NCI-H1436 (cell line): ENCODE measurements at places on chromosomes 7 and 10.
A peak's percentile ranks its signal among the peaks of the same experiment; 100 is the strongest.

GRCh38 chr10:32379950-32380551 lies 33.1 kb upstream of the EPC1 start:
- no peak for DNase-seq

DNA sequence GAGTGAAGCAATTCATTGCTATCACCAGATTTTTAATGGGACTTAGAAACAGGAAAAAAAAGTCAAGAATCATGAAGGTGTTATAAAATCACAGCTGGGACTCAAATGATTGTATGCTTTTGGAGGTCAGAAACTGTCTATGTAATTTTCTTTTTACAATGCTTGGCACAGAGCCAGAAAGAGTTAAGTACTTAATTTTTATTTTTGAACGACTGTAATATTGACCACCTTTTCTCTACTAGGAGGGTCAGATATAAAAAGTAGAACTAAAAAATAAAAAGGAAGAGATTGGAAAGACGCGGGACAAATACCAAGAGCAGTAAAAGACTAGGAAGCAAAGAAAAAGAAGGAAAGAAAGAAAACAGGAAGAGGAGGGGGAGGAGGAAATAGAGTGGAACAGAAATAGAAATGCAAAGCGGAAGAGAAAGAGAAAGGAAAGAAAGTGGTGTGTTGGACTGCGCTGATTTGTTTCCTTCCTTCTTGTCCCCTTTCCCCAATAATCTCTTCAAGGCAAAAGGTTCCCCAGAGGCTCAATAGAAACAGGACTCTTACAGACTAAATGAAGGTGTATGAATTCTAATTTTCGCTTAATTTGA lies 23.2 kb upstream of the C1GALT1 start:
- no peak for DNase-seq

DNA sequence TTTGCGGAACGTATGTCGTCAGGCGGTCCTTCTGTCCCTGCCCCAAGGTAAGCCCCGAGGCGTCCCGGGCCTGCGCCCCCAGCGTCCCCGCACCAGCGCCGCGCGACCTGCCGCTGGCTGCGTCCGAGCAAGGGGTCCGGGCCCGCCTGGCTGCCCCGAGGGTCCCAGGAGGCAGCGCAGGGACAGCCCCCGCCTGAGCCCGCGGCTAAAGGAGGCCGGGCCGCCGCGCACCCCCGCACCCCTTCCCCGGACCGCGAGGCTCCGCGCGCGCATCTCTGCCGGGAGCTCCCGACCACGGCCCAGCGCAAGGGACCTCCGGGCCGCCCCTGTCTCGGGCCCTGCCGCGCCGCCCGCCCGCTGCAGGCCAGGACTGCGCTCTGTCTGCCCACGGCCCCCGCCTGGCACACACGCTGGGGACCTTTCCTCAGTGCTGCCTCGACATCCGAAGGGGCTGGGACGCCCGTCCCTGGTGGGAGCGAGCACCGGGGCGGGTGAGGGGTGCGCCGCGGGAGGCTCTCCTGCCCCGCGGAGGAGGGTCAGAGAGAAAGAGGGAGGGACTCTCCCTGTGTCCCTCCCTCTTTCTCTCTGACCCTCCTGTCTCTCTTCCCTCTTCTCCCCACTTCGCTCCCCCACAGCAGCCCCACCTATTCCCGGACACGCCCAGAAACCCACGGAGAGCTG lies 25.0 kb downstream of the SHH start:
- DNase-seq, result no peak

GRCh38 chr10:69901628-69902505 lies 100.2 kb downstream of the COL13A1 start:
- DNase-seq, result peak; percentile 11

GRCh38 chr7:93115796-93116195 lies 2.0 kb downstream of the SAMD9 start:
- DNase-seq, result no peak

- DNase-seq, result no peak
Measured at GRCh38 chr10:26368463-26368862, 69.7 kb upstream of the APBB1IP start.

DNA sequence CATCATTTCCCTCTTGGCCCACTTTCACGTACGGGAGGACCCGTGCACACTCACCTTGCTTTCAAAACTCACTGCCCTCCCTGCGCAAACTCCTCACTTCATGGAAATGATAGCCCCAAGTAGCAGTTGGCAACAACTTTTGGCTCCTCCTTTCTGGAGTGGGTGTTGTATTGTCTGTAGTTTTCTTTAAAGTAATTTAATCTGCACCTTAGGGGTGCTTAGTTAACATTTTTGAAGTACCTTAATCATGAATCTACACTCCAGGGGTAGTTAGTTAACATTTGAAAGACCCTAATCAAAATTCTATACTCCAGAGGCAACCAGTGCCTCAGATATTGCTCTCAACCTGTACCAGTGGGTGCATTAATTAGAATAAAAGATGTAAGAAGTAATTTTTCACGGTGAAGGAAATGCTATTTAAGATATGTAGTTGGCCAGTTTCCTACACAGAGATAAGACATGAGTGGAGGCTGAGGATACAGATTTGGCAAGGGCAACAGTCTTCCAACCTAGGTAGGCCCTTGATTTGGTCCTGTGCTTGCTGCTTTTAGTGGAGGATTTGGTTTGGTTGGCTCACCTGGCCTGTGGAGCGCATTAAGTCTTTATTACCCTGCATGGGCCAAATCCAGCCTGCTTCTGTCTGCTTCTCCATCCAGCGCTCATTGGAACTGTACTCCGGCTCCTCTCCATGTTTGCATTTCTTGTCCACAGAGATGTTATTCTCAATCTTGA lies 93.0 kb downstream of the EXOC4 start:
- no peak for DNase-seq

DNA sequence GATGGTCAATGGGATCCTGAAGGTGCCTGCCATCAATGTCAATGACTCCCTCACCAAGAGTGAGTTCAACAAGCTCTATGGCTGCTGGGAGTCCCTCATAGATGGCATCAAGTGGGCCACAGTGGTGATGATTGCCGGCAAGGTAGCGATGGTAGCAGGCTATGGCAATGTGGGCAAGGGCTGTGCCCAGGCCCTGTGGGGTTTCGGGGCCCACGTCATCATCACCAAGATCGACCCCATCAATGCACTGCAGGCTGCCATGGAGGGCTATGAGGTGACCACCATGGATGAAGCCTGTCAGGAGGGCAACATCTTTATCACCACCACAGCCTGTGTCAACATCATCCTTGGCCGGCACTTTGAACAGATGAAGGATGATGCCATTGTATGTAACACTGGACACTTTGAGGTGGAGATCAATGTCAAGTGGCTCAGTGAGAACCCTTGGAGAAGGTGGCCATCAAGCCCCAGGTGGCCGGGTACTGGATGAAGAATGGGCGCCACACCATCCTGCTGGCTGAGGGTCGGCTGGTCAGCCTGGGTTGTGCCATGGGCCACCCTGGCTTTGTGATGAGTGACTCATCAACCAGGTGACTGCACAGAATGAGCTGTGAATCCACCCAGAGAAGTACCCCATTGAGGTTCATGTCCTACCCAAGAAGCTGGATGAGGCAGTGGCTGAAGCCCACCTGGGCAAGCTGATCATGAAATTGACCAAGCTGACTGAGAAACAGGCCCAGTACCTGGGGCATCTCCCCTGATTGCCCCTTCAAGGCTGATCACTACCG lies 63.0 kb upstream of the ANTXRL start:
- DNase-seq, result no peak

- no peak for DNase-seq
Measured at GRCh38 chr10:17134737-17135260, 5.2 kb upstream of the CUBN start.

DNA sequence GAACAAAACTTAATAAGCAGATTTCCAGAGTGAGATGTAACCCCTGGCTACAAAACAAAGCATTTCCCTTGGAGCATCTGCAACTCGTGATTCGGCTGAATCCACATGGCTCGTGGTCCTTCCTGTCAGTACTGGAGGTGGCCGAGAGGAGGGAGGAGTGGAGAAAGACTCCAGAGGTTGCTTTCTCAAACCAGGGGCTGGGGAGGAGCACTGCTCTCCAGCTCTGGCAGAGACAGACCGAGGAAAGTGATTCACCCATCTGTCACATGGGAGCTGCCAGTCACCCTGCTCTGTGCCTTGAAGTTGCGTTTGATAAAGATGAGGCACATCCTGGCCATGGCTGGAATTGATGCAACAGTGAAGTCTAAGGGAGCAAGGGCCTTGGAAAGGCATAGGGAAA lies 72.7 kb downstream of the COL13A1 start:
- no peak for DNase-seq

DNA sequence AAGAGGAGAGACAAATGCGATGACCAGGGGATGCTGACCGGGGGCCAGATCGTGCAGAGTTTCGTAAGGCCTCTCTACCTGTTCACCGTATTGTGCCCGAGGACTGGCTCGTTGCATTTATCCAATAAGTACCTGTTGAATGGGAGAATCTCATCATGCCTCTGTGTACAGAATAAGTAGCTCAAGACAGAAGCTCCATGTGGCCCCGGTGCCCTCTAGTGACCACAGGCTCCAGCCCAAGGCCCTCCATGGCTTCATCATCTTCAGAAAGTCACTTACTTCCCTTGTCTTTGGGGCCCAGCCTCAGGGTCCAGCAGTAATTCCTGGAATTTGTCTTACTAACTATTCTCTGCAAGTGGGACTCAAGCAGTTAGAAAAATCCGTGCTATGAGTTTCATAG lies 151.0 kb downstream of the CHN2 start:
- DNase-seq, result peak; percentile 31

- DNase-seq, result no peak
Measured at GRCh38 chr7:96915029-96915428, 90.3 kb upstream of the DLX6 start.

- DNase-seq, result no peak
Measured at GRCh38 chr7:91043924-91044645, 220.1 kb upstream of the FZD1 start.

DNA sequence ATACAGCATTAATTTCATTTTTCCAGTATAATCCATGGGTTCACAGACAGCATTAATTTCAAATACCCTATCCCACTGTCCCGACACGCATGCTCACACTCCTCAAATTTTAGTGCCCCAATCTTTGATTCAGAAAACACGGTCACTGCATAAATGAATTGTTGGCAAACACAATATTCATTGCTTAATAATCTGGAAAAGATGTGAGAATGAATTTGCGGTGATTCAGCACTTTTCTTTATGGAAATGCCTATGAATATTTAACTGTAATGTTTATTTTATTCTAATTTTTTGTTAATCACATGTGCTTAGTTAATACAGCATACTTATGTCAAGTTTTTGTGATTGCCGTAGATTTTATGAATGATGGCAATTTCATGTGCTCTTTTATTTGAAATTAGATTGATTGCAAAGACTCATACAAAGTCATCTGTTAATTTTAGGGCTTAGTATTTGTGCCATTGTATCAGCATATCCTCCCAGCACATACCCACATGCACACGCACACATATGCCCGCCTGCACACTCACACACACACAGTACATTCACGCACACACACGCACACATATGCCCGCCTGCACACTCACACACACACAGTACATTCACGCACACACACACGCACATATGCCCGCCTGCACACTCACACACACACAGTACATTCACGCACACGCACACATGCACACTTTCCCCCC lies 35.1 kb downstream of the MACROH2A2 start:
- no peak for DNase-seq

DNA sequence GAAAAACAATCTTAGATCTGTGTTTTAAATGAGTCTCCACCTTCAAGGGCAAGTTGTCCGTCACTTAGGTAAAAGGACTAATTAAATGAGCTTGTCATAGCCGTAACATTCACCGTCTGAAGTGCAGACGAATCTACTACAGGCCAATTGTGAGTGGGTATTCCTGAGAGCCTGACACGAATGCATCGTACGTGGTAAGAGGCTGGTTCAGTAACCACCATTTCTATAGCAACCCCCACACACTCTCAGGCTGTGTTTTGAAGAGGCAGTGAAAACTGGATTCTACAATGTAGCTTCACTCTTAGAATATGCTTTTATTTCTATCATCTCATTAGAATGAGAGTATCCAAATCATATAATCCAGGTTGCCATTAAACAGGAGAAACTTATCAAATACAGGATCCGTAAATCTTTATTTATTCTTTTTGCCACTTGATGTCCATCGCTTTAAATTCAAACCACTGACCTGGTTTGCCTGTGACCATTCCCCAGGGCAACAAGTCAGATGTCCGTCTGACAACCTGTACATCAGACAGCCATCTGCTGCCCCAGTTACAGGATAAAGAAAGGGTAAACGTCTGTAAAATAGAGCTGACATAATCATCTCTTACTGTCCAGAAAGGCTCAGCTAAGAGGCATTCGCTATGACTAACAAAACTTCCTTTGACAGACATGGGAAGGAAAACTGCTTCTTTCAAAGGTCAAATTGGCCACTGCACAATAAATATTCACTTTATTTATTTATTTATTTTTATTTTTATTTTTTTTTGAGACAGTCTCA lies 70.3 kb upstream of the NMT2 start:
- DNase-seq, result peak; percentile 36
